Adipocyte (in vitro differentiated cells): ENCODE measurements at places on chromosomes 16 and 17.

DNA sequence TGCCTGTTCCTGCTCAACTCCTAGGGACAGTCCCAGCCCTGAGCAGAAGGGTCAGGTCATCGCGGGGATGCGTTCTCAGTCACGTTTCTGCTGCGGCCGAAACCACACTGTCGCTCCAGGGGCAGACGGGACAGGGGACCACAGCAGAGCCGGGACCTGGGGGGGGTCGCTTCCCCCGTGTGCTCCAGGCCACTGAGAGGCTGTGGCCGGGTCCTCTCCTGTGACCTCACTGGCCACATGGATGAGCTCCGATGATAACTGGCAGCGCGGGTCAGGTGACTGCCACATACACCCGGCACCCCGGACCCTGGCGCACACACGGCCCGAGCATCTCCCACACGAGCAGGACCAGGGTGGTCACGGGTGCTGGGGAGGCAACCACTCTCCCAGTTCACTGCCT lies 12.8 kb downstream of the GNPTG start:
- no peak for DNase-seq

- DNase-seq = peak; percentile 11
Measured at GRCh38 chr17:80195671-80196529, 24.2 kb downstream of the SGSH start.

DNA sequence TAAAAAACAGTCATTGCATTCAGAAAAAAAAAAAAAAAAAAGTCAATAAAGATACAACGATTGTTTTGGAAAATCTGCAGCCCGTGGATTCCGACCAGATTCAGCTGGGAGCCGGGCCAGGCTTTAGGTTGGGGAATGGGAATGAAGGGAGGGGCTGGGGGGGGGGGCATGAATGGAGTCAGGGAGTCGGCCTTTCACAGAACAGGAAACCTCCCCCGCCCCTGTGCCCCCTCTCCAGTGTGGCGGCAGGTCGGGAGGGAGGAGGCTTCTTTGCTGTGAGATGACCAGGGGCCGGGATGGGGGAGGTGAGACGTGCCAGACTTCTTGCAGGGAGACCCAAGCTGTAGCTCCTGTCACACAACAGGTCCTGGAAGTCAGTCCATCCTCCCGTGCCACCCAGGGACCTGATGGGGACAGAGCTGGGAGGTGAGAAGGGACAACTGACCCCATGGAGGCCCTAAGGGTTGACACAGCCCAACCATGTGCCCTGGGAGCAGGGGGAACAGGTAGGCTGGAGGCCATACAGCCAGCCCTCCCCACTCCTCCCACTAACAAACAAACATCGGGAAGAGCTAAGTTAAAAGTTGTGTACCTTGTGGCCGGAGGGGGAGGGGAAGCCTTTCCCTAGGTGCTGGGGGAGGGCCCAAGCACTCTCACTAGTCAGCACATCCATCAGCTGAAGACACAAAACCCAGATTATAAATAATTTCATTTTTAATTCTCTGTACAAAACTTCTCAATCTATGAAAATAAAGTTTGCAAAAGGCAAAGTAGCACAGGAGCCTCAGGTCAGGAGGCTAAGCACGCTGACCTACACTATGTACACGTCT lies 25.2 kb downstream of the SREBF1 start:
- DNase-seq = no peak

DNA sequence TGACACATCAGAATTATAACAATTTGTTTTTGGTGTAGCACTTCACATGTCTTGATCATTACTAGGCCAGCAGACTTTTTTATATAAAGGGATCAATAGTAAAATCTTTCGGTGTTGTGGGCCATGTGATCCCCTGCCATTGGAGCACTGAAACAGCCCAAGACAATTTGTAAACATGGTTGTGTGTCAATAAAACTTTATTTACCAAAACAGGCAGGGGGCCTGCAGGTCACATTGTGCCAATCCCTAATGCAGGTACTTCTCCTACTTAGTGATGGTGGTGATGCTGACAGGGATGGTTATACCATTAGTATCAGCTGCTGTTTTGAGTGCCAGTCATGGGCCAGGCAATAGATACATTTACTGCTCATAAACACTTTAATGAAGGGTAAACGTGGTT lies 319.9 kb downstream of the SNX29 start:
- DNase-seq = no peak

- no peak for DNase-seq
Measured at GRCh38 chr16:83455716-83456115, 352.1 kb upstream of the HSBP1 start.
